ENCODE measurements at places on chromosomes 13 and 19.

DNA sequence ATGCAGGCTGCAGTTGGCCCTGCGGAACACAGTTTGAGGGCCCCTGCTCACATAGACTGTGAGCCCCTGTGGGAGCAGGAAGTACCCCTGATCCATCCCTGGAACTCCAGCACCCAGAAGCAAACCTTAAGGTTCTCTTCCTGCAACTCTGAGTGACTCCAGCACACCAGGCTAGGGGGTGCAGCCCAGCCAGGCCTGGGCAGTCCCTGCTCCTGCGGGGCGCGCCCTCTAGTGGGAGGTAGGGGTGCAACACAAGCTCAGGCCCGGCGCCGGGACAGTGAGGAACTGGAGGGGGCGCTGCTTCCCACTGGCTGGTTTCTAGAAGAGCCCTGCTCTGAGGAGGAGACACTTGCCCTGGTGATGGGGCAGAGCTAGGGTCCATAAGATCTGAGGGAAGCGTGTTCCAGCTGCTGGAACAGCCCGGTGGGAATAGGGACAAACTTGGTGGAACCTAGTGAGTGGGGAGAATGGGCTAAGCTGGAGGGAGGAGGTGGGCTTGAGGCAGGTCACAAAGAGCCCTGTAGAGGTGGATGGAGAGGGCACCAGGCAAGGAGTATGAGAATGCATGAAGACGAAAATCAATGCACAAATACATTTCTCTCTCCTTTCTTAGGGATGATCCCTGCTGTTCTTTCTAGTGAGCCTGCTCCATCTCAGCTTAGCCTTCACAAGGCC lies 5.0 kb downstream of the ZSCAN5A start:
- DNase-seq, result no peak

GRCh38 chr19:45920458-45920857 lies 5.9 kb upstream of the NANOS2 start:
- no peak for DNase-seq

DNA sequence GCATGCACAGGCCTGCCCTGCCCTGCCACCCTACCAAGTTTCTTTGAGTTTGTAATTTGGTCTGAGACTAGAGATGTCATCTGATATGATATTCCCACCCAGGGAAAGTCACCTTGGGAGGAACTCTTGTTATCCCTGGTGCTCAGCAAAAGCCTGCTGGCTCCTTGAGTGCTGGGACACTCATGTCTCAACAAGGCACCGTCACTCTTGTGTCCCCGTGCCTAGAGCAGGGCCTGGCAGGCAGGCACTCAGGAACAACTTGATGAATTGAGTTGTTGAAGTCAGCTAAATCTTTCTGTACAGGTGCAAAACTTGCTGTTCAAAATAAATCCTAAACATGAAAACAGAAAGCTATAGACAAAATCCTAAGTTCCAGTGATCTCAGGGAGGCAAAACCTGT lies 345.4 kb downstream of the KCNRG start:
- no peak for DNase-seq

- DNase-seq, result no peak
Observed at GRCh38 chr19:7928741-7929701, 3.1 kb upstream of the CTXN1 start.

- DNase-seq, result no peak
Observed at GRCh38 chr19:6030214-6030507, 52.2 kb upstream of the RANBP3 start.

- no peak for DNase-seq
Observed at GRCh38 chr13:93511011-93511410, 284.4 kb downstream of the GPC6 start.

DNA sequence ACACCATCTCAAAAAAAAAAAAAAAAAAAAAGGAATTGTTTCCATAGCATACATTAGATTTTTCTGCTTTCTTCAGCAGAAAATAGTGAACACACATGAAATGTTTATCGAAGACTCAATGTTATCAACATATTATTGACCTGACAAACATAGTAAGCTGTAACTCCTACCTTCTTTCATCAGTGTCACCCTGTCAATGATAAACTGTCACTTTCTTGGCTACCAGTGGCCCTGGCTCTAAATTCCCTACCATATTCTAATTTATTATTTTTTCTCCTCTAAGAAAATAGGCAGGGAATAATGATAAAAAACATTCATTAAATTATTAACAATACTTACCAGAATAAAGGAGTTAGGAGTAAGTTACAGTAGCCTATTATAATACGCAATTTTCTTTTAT lies 127.3 kb upstream of the KLHL1 start:
- DNase-seq, result no peak

DNA sequence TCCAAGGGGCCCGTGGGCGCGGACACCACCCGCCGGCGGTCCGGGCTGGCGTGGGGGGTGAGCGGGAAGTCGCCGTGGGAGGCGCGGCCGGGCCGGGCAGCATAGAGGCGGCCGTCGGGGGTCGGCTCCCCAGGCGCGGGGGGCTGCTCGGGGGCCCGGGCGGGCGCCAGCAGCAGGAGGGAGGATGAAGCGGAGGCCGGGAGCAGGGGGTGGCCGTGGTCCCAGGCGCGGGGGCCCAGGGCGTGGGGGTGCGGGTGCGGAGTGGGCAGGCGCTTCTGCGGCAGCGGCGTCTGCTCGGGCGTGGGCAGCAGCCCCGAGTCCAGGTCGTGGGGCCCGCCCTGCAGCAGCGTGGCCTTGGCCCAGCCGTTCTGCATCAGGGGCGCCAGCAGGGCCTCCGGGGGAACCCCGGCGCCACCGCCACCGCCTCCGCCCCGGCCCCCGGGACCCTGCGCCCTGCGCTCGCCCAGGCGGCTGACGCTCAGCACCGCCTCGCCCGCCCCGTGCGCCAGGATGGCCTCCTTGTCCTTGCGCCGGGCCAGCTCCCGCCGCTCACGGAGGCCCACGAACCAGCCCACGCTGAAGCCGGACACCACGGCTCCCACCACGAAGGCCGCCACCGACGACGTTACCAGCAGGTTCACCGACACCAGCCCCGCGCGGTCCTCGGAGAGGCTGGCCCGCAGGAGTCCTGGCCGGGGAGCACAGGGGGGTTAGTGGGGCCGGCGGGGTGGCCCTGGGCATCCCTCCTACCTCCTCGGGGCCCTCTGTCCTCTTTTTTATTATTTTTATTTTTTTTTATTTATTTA lies 4.2 kb upstream of the LRG1 start:
- DNase-seq, result no peak

GRCh38 chr13:37295071-37295470 lies 189.6 kb upstream of the CSNK1A1L start:
- no peak for DNase-seq

GRCh38 chr13:108276060-108276459 lies 6.5 kb downstream of the TNFSF13B start:
- DNase-seq, result no peak

DNA sequence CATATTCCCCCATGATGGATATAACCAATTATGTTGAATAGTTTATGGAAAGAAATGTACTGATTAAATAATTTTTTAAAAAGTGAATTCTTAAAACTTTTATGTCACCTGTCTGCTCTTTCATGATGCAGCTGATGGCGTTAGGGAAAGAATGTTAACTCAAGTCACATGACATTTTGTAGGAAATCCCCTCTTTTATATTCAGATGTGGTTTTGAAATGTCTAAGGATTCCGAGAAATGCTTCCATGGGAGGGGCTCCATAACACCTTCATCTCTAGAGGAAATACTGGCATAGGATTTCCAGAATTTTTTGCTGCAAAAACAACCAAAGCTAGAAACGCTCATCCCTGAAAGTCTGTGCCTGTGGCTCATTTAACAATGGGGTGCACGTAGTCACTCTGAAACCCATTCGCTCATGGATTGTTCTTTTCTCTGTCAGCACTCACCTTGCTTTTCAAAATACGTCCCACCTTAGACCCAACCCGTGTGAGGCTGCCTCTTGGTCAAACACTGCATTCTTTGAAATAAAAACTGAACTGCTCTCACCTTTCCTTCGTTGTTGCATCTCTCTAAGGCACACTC lies 288.9 kb downstream of the SHISA2 start:
- no peak for DNase-seq

DNA sequence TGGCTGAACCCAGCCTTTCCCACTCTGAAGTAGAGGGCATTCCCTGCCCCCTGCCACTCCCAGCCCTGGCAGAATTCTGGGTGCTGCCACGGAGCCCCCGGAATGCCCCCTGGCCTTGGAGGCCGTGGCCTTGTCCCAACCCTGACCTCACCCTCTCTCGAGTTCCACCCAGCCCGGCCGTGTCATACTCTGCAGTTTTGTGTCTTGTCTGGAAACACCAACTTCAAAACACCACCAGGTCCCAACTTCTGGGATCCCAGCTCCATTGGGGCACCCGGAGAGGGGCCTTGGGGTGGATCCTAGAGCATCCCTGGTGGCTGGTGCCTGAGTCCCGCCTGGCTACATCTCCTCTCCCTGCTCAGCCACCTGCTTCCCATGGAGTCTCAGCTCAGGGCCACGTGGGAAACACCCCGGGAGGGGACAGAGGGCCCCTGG lies 81.4 kb upstream of the MCF2L start:
- no peak for DNase-seq

DNA sequence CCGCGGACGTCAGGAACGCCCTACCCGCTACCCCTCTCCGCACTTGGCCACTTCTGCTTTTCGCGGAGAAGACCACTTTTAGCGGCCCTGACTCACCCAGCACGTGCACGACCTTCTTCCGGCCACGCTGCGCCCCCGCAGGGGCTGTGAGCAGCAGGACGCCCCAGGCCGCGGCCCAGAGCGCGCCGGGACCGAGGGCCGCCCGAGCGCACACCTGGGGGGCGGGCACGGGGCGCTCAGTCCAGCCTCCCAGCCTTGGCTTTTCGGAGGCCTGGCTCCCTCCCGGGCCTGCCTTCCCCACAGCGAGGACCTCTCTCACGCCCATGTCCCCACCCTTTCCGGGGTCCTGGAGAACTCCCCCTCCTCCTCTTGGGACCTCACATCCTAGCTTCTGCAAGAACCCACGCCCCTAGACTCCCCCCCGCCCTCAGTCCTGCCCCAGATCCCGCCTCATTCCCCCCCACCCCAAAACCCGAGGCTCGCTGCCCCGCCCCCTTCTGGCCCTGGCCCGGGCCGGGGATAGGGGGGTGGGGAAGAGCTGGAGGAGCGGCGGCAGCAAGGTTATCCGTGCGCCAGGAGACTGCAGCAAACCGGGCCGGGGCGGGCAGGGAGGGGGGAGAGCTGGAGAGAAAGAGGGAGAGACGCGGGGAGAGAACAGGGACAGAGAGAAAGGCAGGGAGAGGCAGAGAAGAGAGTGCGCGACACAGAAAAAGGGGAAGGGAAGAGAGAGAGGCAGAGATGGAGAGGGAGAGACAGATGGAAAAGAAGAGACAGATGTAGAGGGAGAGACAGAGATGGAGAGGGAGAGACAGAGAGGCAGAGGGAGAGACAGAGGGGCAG lies 11.5 kb downstream of the TM6SF2 start:
- peak; percentile 49 for DNase-seq

DNA sequence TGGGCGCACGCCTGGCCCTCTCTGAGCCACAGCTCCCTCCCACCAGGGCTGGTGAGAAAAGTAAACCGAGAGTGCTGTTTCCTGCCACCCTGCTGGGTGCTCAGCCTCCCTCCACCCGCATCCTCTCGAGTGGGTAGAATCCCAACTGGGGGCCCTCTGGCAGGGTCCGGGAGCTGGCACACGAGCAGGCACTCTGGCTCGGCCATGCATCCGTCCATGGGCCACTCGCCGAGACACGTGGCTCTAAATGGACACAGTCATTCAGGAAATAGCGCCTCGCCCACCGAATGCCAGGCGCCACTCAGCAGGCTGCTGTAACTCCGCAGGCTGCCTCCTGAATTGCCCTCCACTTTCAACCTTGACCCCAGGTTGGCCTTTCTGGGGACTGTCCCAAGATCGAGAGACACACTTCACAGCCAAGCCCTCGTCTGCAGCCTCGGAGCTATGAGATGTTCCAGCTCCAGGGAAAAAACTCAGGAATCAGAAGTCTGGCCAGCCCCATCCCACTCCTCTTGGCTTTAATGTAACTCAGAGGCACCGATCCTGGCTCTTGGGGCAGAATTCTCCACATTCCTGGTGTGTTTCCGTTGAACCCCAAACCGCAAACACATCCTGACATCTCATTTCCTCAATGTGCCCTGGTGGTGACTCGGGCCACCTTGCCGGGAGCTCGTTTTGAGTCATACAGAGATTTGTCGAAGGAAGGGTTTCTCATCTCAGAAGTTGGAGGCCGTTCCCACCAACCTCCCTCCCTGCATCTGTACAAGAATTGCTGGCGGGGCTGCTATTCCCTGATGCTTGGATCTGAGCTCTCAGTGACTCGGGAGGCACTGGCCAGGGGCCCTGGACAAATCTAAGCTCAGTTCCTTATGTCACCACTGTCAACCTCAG lies 14.1 kb downstream of the KLF2 start:
- DNase-seq, result no peak

DNA sequence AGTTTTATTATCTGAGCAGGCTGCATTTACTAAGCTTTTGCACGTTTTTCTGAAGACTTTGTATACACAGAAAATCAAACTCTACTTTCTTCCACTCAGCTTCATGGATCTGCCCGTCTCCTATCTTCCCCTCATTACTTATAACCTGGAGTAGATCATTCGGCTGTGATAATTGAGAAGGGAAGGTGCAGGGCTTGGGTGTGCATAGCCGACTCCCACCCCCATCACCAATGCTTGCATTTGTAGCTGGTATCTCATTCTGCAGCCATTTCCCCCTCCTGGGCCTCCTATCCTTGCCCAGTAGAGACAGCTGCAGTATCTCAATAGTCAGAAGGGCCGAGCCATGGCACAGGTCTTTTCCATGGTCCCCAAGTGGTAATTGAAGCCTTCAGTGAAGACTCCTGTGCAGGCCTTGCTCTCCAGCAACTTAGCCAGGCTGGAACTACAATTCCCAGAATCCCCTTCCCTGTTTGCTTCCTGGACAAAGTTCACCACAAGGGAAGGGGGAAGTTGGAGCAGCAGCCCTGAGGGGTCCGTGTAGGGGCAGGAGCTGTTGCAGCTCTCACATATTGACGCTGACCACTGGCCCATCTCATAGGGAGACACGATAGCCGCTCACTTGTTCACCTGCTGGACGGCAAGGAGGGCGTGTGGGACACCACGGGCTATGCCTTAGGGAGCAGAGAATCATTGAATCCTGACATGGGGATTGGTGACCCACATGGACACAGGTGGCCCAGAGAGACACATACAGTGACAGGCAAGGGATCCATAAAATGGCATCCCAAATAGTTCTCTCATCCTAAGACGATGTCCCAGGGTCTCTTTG lies 2.1 kb upstream of the SIGLEC8 start:
- no peak for DNase-seq

DNA sequence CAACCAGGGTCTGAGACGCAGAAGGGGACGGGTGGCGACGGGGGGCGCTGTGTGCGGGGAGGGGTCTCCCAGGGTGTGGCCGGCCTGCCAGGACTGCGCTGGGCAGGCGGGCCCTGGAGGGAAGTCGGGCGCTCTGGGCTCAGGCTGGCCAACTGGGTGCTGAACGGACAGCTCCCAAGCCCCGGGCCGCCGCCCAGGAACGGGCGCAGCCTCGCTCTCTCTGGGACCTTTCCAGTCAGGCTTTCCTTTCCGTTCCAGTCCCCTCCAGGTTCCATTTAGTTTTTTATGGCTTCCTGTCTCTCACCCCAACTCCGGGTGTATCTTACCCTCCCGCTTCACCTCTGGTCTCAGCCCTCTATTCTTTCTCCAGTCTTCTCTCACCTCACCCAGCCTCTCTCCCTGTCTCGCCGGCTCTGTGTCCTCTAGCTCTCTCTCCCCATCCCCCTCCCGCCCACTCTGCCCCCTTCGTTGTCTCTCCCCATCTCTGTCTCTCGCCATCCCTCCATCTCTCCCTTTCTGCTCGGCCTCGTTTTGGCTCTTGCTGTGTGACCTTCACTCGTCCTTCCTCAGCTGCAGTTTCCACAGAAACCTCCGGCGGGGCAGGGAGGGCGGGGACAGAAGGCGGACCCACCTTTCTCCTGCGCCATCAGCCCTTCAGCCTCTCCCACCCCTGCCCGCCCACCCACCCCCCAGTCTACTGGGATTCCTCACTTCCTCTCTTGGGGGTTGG lies 3.3 kb upstream of the ATP1A3 start:
- peak; percentile 66 for DNase-seq

- DNase-seq, result no peak
Observed at GRCh38 chr13:44300895-44301638, 72.6 kb upstream of the SERP2 start.
